Esophagus squamous epithelium (tissue), 5 donors: ENCODE measurements at places on chromosomes 12 and 14.

GRCh38 chr12:51295651-51296050, 25.4 kb upstream of the SMAGP start:
- no peak for DNase-seq

DNA sequence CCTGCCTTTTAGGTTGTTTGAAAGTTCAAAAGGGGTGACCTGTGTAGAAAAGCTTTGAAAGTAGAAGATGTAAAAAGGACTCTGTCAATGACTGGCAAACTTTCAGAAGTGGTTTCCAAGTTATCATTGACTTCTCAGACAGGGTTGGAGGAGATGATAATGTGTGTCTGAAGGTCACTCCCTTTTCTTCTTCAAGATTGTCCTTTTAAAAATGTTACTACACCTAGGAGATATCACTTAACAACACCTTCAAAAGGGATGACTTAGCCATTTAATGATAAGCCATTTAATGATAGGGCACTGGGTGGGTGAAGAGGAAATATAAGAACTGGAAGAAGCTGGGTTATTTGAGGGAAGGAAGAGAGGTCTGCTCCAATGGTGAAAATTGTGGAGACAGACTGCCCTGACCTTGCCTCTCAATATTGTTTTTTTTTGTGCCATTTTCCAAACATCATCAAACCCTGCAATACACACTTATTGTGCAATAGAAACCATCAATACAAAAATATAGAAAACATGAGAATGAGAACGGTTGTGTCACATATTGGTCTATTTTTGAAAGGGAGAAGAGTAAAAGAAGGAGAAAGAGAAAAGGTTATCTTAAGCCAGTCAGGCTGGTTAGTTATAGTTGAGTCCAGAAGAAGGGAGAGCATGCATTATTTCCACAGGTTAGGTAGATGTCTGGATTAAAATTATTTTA, 38.8 kb downstream of the BEST3 start:
- DNase-seq: no peak

DNA sequence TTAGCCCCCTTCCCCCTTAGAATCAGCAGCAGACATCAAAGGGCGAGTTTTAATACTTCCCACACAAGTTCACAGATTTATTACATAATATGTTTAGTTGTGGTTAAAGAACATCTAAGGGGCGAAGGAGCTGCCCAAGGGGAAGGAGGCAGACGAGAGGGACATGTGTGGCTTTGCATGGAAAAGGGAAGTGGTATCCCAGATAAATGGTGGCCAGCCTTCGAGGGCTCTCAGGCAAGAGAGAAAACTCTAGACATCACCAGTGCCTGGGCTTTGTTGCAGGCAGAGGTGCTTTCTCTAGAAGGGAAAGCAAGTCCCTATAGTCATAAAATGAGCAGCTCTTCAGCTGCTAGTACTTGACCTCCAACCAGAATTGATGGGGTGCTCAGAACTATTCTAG, 121.2 kb downstream of the CACNA1C start:
- DNase-seq: no peak

DNA sequence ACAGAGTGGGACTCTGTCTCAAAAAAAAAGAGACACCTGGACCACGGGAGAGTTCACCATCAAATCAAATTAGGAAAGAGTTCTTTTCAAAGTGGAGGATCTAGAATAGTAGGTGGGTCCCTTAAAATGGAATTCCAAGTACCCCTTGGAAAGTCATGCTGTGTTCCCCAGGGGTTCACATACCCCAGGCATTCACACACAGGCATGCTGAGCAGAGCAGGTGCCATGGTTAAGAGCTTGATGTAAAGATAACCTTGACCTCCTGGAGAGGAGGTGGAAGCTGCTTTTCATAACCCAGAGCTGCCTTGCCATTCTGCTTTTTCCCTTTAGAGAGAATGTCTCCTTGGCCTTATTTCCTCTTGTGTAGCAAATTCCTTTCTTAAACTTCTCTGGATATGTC, 14.2 kb upstream of the SRSF5 start:
- DNase-seq: no peak

DNA sequence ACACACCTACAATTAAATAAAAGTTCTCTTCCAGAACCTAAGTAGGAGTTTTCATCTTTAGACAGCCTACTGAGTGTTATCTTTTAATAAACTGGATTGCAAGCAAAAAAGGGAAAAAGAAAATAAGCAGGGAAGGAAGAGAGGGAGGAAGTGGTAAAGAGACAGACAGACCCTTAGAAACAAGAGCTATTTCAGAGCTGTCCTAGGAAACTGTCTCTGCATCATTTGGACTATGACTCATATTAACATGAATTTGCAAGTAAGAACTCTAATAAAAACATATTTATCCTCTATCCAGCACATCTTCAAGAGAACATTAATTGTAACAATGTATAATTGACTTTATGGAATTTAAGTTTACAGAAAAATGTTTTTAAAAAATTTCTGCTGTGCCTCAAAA, 438.8 kb upstream of the USP15 start:
- DNase-seq: no peak

GRCh38 chr12:31231611-31232360, 94.2 kb downstream of the SINHCAF start:
- DNase-seq: no peak

GRCh38 chr14:74348735-74349463, 628 bp downstream of the VRTN start:
- no peak for DNase-seq

DNA sequence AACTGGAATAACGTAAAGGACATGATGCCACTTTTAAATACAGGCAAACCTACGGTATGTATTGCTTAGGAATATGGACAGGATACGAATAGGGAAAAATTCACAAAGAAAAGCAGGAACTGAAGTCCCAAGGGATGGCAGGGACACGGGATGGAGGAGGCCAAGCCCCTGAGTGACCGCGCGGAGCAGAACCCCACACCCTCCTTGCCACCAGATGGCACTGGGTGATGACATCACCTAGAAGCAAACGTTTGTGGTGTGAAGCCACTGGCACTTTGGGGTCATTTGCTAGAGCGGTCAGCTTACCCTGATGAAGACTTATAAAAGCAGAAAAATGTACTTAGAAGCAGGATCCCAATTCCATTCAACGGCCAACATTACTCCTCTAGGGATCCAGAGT, 9.4 kb downstream of the DHX37 start:
- no peak for DNase-seq
